Activated T-helper 1 cell treated with anti-CD3 and anti-CD28 coated beads, Interleukin-2, amount 50 U/mL, for 16 hours (primary cell): ENCODE measurements at places on chromosomes 3 and 15.

- no peak for DNase-seq
Measured at GRCh38 chr3:171845481-171846284, 2.5 kb downstream of the TMEM212 start.

GRCh38 chr3:123503203-123503602 lies 54.3 kb upstream of the ADCY5 start:
- DNase-seq, result no peak

- no peak for DNase-seq
Measured at GRCh38 chr15:29433050-29433318, 163.4 kb upstream of the NSMCE3 start.

- DNase-seq, result no peak
Measured at GRCh38 chr3:113628788-113629187, 67.7 kb downstream of the USF3 start.

GRCh38 chr3:185746470-185746869 lies 78.4 kb downstream of the IGF2BP2 start:
- DNase-seq, result no peak

DNA sequence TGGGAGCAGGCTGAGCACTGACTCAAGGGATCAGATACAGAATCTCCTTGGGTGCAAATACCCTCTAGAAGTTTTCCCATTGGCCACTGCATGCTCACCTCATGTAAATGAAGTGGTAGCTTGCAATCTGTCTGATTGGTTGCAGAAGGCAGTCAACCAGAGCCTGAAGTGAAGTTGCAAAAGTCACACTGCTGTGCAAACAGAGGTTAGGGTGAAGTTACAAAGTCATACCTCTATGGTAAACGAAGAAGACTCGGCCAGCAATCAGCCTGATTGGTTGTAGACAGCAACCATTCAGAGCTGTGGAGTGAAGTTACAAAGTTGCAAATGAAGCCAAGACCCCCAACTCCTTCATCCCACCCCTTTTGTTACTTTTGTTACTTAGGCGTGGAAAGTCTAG lies 27.1 kb downstream of the STARD9 start:
- DNase-seq, result no peak

DNA sequence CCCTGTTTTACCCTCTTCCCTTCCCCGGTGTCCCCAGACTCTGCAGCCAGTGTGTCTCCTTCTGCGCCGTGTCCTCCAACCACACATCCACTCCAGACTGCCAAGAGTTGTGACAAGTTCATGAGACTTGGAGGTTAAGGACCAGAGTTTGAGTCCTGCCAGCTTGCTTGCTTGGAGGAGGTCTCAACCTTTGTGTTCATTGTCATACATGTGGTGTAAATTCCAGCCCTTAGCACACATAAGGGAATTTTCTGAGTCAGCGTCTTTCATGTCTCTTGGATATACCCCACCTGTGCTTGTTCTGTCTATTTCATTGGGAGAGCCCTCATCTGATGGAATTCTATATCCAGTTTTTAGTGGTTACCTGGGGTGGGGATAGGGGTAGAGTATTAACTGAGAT lies 13.3 kb downstream of the CORO2B start:
- no peak for DNase-seq

DNA sequence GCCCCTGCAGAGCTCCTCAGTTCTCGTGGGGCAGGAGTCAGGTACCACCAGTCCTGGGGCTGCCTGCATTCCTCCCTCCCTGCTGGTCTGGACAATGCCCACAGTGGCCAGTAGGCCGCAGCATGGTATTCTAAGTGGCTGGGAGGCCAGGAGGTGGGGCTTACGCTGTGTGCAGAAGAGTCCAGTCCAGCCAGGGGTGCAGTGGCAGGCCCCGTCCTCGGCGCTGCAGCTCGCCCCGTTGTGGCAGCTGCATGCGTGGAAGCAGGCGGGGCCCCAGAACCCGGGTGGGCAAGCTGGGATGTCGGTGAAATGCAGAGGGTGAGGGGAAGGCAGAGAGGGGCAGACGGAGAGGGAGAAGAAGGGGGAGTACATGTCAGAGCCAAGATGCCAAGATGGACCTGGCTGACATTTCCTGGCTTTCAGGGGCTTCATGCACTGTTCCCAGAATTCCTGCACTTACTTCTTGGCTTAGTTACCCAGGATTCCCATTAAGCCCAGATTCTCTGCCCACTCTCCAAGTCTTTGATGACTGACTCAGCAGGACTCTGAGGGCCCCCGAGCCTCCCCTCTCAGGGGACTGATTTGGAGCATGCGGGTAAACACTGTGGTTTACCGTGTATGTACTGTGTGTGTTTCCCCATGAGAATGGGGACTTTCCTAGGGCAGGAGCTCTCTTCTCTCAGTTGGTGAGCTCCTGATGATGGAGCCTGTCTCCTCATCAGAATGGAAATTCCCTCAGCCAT lies 47.5 kb downstream of the RAB11A start:
- DNase-seq, result no peak

DNA sequence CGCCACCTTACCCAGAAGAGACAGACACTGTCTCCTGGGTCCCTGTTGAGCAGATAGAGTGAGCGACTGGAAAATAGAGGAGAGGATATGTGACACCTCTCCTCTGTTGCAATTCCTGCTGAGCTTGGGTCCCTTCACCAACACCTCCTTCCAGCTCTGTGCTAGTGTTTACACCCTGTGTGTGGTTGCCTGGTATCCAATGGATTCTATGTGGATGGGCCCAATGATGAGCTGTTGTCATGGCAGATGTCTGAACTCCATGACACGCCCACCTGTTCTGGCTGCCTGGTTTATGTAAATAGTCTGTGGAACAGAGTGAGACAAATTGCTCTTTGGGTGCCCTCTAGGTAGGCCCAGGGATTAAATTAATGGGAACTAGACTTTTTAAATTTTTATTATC lies 23.7 kb downstream of the RBM5 start:
- DNase-seq, result no peak

DNA sequence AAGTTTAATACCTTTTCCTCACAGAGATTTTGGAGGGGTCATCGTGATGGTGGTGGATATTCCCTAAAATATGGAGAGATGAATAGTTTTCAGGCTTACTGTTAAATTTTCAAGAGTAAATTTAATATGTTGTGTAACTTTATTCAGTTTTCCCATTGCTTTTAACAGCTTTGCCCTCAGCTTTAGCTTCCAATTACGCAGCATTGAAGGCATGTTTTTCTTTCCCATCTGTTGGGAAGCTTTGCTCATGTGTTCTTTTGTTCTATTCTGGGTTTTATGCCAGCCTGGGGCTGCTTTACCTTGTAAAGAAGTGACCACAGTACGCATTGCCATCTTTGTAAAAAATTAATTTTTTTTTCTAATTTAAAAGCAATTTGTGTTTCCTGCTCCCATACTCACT lies 151.5 kb downstream of the B3GALNT1 start:
- DNase-seq, result no peak

DNA sequence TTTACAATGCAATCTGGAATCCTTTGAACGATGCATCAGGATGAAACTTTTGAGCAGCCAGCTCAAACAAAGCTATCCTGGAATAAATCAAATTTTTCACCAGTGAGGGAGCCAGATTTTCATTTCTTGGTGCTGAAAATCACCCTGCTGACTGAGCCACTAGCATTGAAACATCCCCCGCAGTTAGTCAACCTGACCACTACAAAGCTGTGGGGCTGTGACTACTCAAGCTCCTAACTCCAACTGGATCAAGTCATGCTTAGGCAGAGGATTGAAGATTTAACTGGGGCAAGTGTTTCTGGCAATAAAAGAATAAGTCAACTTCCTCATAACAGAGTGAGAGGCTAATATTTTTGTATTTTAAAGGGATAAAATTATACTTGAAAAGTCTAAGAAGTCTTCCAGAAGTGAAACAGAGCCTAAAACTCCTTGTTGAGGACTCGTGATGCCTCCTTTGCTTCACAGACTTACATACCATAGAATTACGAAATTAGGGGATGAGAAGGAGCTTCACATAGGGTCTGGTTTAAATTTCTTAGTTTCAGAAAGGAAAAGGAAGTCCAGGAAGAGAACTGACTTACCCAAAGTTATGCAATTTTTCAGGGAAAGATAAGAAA lies 177.8 kb downstream of the SERPINI1 start:
- DNase-seq, result no peak

DNA sequence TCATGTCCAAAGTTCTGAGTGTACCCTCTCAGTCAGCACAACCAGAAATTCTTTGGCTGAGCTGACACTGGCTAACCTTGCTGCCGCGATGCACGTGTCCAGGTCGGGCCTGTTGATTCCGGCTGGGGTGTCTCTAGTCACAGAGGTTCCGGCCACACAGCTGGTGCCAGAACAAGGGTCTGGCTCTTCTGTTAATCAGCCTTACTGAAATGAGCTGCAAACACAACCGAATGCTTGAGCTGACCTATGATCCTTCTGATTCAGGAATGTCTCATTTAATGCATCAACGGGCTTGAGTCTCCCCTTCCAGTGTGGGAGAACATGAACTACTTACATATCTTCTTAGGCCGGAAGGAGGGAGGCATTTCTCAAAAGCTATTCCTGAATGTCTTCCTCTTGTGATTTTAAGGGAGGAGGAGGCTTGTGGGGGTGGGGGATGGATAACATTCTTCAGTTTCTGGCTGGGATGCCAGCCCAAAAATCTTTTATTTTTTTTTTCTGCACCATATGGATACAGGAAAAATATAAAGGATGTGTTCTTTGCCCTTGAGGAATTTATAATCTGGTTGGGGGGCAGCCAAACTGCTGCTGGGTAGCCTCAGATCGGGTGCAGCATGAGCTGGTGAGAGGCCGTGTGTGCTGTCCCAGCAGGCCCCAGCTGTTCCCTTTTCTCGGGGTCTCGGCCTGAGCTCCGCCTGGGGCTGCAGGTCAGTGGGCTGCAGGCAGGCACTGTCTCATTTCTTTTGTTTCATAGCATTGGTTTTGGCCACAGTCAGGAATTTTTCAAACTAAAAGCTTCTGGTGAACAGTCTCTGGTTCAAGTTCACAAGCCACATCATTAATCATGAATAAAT lies 319.1 kb upstream of the TBL1XR1 start:
- DNase-seq, result no peak

DNA sequence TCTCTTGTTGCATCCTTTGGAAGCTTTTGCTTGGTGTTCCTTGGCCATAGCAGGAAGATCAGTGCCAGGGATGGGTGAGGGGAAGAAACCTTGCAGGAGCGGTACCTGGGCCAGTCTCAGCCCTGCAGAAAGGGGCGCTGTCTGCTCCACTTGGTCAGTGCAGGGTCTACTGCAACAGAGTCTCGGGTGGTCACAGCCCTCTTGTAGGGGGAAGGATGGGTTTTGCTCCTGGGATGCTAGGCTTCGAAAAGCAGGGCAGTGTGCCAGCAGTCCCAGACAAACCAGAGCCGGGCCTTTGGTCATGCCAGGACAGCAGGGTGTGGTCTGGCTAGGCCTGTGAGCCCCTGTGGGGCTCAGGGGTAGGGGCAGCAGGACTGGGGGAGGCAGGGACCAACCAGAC lies 186.7 kb downstream of the APBA2 start:
- DNase-seq, result no peak

DNA sequence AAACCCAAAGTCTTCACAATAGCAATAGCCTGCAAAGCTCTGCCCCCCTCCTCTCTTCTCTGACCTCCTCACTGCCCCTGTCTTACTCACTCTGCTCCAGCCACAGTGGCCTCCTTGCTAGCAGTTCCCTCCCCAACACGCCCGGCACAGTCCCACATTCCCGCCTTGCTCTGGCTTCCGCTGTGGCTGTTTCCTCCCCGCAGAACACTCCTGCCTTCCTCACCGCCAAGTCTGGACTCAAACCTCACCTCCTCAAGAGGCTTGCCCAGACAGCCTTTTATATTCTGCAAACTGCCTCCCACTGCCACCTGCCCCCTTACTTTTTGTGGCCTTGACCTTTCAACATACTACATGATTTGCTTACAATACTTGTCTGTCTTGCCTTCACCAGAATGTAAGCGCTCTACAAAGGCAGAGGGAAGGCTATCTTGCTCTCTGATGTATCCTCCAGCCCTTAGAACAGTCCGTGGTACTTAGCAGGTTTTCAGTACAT lies 406 bp upstream of the MPI start:
- no peak for DNase-seq

DNA sequence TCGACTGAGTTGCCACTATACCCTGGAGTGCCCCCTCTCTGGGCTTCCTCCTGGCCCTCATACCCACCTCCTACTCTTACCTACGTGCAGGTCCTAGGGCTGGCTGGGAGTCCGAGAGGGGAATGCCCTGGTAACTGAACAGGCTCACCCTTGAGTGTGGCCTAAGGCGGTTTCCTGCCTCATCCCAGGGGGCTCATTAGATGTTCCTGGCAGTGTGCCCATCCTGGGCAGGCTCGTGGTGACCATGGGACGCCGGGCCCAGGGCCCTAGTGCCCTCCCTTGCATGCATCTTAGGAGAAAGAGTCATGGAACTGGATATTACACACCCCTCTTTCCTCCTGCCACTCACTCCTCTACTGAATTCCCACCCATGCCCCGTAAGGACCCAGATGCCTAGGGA lies 2.8 kb downstream of the SEMA4B start:
- no peak for DNase-seq

DNA sequence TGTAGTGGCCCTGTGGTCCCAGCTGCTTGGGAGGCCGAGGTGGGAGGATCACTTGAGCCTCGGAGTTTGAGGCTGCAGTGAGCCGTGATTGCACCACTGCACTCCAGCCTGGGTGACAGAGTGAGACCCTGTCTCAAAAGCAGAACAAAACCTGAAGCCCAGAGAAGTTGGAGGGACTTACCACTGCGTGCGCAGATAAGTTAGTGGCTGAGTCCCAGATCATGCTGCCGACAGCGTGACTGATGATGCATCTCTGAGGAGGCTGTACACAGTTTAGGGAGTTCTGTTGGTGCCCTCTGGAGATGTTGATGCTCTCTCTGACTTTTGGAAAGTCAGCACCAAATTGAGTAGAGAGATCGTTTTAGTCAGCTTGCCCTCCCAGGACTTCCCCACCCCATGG lies 15.8 kb upstream of the ABTB1 start:
- no peak for DNase-seq

GRCh38 chr3:133862161-133862560 lies 33.5 kb downstream of the RAB6B start:
- DNase-seq, result no peak

DNA sequence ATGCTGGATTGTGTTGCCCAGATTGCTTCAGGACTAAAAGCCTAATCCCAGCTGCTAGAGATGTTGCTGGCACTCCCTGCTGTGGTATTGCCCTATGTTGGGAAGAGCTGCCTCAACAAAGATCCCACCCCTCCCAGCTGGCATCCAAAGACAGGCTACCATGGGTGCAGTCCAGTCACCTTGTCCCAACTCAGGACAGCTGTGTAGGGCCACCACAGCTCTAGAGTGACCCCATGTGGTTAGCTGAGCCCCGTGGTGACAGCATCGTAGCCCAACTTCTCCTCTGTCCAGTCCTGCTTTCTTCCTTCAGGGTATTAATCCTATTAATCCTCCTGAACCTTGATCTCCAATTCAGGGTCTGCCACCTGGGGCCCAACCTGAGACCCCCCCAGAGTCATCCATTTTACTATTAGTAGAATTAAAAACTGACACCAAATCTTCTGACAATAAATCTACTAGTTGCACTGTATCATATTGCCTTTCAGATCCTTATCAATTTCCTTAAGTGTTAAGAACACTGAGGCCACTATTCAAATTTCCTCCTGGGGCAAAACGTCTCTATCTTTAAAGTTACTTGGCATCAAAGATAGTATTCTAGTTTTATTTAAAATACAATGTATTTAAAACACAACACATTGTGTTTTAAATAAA lies 83.5 kb downstream of the AQP9 start:
- no peak for DNase-seq
